ENCODE measurements at places on chromosomes 7 and 10.
A peak's percentile ranks its signal among the peaks of the same experiment; 100 is the strongest.

- DNase-seq = no peak
Measured at GRCh38 chr7:131948434-131949053, 392.1 kb upstream of the PODXL start.

DNA sequence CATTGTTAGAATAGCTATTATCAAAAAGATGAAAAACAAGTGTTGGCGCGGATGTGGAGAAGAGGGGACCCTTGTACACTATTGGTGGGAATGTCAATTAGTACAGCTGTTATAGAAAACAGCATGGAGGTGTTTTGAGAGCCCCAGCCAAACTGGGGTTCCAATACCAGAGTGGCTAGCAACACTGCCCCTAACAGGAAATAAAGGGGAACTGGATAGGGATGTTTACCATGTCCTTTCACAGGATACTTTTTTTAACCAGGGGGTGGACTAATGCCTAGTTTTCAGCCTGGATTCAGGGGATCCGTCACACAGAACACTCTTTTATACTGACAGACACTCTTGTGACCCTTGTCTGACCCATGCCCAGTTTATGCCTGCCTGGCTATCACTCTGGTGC lies 6.9 kb upstream of the GSTK1 start:
- peak; percentile 5 for DNase-seq

- no peak for DNase-seq
Measured at GRCh38 chr7:35707422-35707821, 12.5 kb upstream of the HERPUD2 start.

GRCh38 chr7:2488272-2488645 lies 12.1 kb upstream of the GRIFIN start:
- DNase-seq = no peak

- no peak for DNase-seq
Measured at GRCh38 chr10:116653885-116654284, 33.1 kb downstream of the PNLIPRP2 start.

DNA sequence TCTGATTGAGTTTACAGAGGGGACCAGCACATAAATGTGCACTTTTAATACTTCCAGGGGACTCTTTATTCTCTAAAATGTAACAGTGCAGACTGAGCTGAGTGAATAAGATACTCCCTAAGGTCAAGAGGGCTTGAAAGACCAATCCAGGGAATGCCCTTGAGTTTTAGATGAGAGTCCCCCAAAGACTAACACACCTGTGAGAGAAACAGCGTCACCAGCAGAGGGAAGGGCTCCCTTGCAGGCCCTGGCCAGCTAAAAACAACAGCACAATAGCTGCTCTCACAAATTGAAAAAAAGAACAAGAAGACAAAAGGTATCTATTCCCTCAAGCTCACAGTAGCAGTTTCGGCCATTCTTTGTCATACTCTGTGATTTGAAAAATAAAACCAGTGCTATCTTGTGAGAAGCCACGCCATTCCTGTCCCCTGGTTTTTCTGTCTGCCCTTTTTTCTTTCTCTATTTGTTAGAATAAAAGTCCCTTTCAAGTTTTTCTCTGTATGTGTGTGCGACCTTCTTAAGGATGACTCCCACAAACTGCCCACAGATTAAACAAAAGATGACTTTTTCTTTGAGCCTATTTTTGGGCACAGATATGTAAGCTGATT lies 230.4 kb upstream of the BMPER start:
- no peak for DNase-seq

- DNase-seq = no peak
Measured at GRCh38 chr10:74963549-74963948, 137.1 kb downstream of the KAT6B start.

DNA sequence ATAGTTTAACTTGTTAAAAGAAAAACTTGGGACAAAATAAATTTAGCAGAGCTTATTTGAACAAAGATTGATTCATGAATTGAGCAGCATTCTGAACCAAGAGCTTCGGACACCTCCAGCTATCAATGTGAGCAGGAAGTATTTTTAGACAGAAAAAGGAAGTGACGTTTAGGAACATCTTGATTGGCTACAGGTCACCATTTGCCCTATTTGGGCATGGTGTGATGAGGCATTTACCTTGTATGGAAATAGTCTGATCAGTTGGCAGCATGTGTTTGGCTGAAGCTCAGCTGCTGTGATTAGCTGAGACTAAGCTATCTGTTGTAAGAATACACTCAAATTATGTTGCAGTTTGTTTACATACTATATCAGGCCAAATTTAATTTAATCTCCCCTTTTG lies 185.1 kb downstream of the ATRNL1 start:
- DNase-seq = no peak

GRCh38 chr10:53597835-53598251 lies 825.3 kb upstream of the MBL2 start:
- peak; percentile 97 for DNase-seq

DNA sequence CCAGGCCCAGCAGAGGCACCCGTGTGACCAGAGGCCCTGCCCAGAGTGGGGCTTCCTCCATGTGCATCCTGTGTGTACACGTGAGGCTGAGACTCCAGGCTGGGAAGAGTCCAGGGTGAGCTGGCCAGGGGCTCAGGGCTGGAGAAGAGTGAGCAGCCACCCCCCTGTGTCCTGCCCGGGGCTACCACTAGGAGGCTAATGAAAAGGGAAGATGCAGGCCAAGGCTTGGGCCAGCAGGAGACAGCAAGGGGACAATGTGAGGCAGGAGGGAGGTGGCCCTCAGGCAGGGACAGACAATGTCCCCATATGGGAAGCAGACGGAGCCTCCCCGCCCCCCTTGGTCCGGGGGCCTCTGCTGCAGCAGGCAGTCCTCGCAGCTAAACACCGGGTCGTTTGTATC lies 102.0 kb downstream of the HIF1AN start:
- DNase-seq = no peak

Data from iPS DF 19.7 (cell line).